ENCODE measurements at places on chromosomes 6 and 20.

DNA sequence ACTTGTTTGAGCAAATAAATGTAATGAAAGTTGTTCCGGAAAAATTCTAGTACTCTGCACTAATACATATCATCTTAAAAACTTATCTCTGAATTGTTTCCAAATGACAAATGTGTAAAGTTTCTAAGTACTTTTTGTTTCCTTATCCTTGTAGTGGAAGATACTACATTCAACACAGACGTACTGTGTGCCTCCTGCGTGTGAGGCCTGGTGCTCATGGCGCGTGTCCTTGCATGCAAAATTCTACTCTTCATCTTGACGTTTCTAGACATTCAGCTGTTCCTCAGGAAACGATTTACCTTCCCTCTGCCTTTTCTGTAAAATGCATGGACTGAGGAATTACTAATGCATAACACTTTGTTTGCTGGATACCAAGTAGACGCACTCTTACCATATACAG lies 11.5 kb downstream of the DLL1 start:
- DNase-seq, result no peak

- DNase-seq, result no peak
Observed at GRCh38 chr20:6580486-6580885, 187.0 kb upstream of the BMP2 start.

- no peak for DNase-seq
Observed at GRCh38 chr6:31572041-31572911, at the start of gene LTA. Gene LTA (plus strand): TSS chr6:31572289. CDS start chr6:31572743, 454 bp downstream.

GRCh38 chr6:166497087-166497899 lies 89.2 kb downstream of the RAMACL start:
- DNase-seq, result no peak

GRCh38 chr6:134722200-134722870 lies 227.6 kb downstream of the ALDH8A1 start:
- DNase-seq, result no peak

DNA sequence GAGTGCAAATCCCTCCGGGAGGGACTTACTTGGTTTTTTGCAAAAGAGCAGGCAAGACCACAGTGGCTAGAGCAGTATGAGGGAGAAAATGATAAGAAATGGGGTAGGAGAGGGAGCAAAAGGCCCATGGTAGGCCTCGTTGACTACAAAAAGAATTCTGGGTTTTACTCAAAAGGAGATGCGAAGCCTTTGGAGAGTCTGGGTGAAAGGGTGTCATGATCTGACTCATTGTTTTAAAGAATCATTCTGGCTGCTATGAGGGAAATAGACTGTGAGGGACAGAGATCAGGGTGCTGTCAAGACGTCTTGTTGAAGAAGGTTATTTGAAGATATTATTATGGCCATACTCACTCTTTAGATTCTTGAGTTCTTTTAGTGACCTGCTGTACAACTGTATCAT lies 13.0 kb downstream of the TBC1D32 start:
- DNase-seq, result no peak

GRCh38 chr20:40986774-40987173 lies 41.8 kb upstream of the TOP1 start:
- DNase-seq, result no peak

- DNase-seq, result no peak
Observed at GRCh38 chr20:3733119-3733995, 872 bp downstream of the HSPA12B start.

GRCh38 chr6:116400328-116400727 lies 29.6 kb downstream of the DSE start:
- no peak for DNase-seq

DNA sequence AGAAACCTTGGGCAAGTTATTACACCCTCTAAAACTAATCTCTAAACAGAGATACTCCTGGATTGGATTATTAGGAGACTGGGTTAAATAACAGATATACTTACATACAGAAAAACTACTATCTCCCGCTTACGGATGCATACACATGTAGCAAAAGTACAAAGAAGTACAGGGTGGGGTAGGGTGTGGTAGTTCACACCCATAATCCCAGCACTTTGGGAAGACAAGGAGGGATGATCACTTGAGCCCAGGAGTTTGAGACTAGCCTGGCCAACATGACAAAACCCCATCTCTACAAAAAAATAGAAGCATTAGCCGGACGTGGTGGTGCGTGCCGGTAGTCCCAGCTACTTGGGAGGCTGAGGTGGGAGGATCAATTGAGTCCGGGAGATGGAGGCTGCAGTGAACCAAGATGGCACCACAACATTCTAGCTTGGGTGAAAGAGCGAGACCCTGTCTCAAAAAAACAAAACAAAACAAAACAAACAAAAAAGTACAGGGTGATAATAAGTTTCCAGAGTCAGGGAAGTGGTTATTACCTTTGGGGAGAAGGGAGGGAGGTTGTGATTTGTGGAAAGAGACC lies 8.1 kb downstream of the PIM1 start:
- no peak for DNase-seq

DNA sequence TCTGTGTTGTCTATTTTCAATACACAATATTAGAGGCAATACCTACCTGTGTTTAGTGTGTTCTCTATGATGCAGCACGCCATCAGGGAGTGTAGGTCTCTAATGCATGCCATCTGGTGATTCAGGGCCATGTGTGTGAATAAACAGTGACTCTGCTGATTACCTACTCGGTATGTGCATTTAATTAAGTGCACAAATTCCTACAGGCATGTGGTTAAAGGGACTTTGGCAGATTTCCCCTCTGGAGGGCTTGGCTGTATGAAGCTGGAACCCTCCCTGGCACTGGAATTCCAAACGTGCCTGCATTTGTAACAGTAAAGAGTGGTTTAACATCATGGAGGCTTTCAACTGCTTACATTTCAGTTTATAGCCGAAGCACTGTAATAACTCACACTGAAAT lies 401.5 kb upstream of the SASH1 start:
- no peak for DNase-seq

- DNase-seq, result no peak
Observed at GRCh38 chr6:117711369-117711768, 36.1 kb downstream of the NUS1 start.

DNA sequence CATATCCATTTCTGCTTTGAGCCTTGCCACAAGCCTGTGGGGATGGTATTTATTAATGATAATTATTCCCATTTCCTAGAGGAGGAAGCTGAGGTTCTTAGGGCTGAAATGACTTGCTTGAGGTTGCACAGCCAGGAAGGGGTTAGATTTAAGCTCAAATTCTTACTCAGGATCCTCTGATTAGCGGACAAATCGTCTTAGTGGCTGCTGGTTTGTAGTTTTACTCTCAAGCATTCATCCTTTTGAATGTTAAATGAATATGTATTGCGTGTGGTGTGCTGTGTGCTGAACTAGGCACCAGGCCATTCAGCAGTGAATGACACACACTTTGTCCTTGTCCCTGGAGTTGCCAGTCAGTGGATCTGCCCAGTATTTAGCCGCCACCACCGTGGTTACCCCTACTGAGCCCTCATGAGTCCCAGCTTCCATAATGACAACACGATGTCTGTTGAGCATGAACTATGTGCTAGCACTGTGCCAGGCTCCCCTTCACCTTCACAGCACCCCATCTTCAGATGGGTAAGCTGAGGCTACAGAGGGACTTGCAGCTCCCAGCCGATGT lies 10.0 kb downstream of the PACSIN1 start:
- DNase-seq, result no peak

- no peak for DNase-seq
Observed at GRCh38 chr6:43875849-43876572, 106.0 kb downstream of the VEGFA start.

GRCh38 chr6:29502181-29502580 lies 14.4 kb upstream of the MAS1L start:
- DNase-seq, result no peak

GRCh38 chr6:89037141-89037900 lies 43.2 kb upstream of the PNRC1 start:
- no peak for DNase-seq

DNA sequence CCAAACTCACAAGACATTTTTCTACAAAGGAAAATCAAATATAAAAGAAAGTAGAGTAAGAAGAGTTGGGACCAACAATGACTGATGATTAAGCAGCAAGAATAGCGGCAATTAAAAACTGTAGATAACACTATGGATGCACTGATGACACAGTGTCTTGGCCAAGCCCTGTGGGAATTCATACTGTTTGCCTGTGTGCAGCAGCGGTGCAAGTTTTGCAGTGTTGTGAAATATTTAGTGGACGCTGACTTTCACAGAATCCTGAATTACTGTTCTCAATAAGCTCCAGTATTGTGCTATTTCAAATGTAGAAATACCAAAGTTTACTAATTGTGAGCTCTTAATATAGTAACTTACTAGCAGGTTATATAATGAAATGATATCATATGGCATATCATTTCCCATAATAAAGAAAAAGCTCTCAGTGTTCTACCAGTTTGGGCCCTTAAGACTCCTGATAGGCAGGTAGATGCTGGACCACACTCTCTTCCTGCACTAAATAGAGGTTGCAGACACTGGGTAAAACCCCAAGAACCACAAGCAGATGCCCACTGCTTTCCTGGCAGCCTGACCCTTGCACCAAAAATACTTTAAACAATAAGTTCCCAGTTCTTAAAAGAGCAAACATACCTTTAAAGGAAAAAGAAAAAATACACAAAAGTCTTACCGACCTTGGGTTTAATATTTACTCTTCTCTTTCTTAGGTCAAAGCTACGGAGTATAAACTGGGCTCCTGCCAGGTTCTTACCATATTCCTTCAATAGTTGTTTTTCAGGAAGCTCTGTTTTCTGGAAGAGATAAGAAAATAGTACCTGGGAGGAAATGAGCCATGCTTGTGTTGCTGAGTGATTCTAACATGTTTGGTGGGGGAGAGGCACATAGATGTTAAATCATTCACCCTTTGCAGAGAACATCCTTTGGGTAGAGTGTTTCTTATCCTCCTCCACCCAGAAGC lies 41.6 kb downstream of the ANKEF1 start:
- no peak for DNase-seq

DNA sequence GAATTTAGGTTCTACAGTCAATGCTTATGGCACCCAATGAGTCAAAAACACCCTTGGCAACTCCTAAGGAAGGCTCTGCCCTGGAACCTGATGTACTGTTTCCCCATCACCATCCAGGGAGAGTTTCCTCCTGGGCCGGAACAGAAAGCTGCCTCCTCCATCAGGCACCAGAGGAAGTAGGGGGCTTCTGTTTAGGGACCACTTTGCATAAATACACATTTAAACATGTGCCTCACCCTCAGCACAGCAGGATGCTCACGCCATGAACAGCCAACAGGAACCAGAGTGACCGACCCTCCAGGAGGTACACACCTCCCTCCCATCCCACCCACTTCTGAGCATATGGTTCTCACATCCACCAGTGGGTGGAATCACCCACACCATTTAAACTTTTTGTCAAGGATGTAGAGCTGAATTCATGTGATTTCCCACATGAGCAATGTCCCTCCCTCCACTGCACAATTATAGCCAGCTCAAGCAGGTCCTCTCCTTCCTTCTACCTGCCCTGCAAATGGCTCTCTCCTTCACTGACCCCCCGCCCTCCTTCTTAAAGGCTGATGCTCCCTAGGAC lies 14.8 kb downstream of the DDRGK1 start:
- no peak for DNase-seq

DNA sequence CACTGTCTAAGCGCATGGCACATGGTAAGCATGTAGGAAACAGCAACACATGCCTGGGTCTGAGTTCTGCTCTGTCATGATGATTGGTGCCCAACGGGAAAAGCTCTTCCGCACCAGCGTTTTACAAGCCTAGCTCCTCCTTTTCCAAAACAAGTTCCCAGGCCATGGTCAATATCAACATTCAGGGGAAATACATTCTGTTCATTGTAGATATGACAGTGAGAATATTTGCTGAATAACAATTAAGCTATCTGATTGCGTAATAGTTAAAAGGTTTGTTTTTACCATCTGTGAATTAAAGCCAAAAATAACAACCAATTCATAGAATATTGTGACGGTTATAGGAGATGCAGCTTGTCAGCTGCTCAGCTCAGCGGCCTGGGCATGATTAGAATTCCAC lies 404.3 kb upstream of the SLC35B3 start:
- DNase-seq, result no peak

GRCh38 chr20:58011106-58011946 lies 217.1 kb downstream of the ANKRD60 start:
- no peak for DNase-seq

DNA sequence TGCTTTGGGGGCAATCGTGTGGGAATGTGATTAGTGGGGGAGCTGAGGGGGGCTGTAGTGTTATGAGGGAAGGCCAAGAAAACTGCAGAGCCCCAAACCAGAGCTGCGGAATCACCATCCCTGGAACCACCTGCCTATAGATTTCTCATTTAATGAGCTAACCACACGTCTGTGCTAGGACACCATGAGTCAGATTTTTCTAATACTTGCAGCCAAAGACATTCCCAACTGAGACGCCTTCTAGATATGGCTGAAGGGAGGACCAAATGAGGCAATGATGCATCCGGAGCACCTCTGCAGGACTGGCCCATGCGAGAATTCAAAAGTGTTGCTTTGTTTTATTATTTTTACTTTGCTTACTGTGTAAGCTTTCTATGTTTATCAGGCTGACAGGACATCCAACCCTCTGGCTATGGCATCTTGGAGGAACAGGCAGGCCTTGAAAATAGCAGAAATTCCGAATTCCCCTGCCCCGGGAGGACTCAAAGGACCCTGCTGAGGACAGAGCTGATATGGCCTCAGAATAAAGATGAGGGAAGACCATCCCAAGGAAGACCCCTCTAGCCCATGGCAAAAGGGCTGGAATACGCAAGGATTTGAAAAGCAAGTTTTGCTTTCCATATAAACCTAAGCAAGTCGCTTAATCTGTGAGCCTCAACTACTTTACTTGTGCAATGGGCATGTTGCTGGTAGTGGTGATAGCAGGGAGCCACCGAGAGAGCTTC lies 3.1 kb upstream of the PTGIS start:
- DNase-seq, result no peak

- peak; percentile 32 for DNase-seq
Observed at GRCh38 chr6:28747631-28748157, 176.1 kb downstream of the TRIM27 start.

GRCh38 chr20:22524393-22525015 lies 59.9 kb downstream of the FOXA2 start:
- DNase-seq, result no peak

GRCh38 chr6:4388675-4389074 lies 253.3 kb upstream of the ECI2 start:
- DNase-seq, result no peak

DNA sequence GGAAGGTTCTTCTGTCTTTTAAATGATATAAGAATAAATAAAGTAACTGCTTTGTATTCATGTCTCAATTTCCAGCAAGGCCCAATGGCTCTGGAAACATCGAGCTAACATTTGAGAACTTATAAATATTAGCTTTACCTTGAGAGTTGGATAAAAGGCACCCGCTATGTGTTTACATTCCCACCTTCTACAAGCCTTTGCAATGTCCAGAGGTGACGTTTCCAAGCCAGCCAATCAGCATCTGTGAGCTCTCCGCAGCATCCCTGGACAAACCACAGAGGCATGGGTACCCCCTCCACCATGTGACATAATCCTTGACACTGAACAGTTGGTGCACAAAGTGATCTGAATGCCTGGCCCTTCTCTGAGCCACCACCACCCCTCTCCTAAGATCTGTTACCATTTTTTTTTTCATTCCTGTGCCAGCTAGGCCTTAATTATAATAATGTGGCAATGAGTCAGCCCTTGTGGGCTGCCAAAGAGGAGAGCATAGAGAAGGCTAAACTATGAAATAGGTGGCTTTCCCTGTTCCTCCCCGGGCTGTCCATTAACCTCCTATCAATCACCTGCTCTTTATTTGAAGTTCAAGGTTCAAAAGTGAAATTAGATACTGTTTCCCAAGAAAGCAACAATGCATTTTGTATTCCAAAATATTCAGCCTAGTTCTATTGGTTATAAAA lies 4.1 kb downstream of the CBLN4 start:
- DNase-seq, result no peak

GRCh38 chr6:3136292-3137011 lies 17.9 kb downstream of the BPHL start:
- DNase-seq, result no peak

All from GM04503 (cell line).